ENCODE measurements at places on chromosomes 16 and 17. TPM values are rescaled to one million over a fixed set of nuclear protein-coding genes. Genes with fewer than 3 reads are reported as not detected.

Gene CUEDC1
- total RNA-seq, result 66.1 TPM

Gene SLC12A3
- not detected for total RNA-seq

- no peak overlapping the region for H3K4me3 ChIP-seq
- DNase-seq, result no peak
- H3K36me3 ChIP-seq, result no peaks in the 10 kb centered on the region
- no peak overlapping the region for H3K27ac ChIP-seq
- H3K4me1 ChIP-seq, result no peaks in the 10 kb centered on the region
These were observed 1.4 kb upstream of the PITPNC1 start for GRCh38 chr17:67375716-67376115.

- H3K4me3 ChIP-seq, result no peak overlapping the region
- no peaks in the 10 kb centered on the region for H3K27me3 ChIP-seq
- H3K4me1 ChIP-seq, result peaks cover 5% of the 10 kb centered on the region
- H3K36me3 ChIP-seq, result no peaks in the 10 kb centered on the region
These were observed 22.2 kb downstream of the ITPRIPL2 start for GRCh38 chr16:19135896-19136438.

- peaks cover 13% of the 10 kb centered on the region for H3K27me3 ChIP-seq
- no peak overlapping the region for H3K27ac ChIP-seq
- peaks cover 6% of the 10 kb centered on the region for H3K4me1 ChIP-seq
- no peak for DNase-seq
- H3K36me3 ChIP-seq, result no peaks in the 10 kb centered on the region
- peak overlapping the region; percentile 68 for H3K4me3 ChIP-seq
These were observed 447 bp downstream of the SDK2 start for GRCh38 chr17:73643852-73644144.
